ENCODE measurements at places on chromosomes 12 and 14.

GRCh38 chr12:67804168-67804567 is 155.6 kb downstream of the DYRK2 start:
- DNase-seq, result no peak

DNA sequence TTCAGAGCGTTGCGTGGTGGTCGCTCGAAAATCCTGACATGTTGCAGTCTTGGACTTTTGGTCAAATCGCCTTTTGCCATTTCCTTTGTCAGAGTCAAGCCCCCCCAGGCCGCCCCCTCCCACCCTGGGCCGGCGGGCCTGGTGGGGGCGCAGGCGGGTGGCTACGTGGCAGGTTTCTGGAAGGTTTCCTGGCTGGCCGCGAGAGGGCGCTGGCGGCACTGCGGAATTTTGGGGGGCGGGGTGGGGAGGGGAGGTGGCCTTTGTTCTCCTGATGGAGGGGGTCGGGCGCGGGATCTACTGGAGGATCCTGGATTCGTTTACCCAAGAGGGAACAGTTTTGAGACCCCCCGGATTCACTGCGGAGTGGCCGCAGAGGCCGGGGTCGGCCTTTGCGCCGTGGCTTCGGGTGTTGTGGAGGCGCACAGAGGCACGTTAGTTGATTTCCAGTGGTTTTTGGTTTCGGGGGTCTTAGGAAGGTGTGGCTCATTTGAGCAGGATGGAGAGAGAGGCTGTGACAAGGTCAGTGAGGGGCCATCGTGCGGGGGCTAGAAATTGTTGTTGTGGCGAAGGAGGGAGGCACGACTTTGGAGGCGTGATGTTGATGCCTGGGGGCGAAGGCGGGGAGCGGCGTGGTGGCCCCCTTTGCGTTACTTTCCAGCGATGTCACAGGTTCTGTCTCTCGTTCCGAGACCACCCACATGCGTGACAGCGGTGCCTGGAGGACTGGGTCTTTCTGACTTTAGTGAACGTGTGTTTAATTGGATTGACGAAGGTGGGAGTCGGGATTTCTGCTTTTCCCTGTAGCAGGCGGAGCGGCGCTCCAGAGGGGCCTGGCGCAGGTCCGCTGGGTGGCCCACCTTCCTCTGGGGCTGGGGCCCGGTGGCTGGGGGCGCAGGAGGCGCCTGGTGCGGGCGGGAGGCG is 1.4 kb downstream of the MEG3 start:
- DNase-seq, result no peak

DNA sequence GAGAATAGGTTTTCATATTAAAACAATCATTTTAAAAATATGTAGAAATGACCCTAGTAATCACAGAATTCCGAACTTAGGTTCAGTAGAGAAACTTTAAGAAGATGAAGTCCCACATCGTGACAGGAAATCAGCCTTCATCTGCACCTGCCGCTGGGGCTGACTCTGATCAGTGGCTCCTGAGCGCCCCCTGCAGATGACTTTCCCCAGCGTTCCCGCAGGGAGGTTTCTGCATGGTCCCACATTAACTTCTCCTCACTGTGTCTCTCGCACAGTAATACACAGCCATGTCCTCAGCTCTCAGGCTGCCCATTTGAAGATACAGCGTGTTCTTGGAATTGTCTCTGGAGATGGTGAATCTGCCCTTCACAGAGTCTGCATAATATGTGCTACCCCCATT is 1131.1 kb downstream of the TMEM121 start:
- DNase-seq, result no peak

GRCh38 chr14:55190906-55191202 is 531 bp downstream of the DLGAP5 start:
- DNase-seq, result no peak

DNA sequence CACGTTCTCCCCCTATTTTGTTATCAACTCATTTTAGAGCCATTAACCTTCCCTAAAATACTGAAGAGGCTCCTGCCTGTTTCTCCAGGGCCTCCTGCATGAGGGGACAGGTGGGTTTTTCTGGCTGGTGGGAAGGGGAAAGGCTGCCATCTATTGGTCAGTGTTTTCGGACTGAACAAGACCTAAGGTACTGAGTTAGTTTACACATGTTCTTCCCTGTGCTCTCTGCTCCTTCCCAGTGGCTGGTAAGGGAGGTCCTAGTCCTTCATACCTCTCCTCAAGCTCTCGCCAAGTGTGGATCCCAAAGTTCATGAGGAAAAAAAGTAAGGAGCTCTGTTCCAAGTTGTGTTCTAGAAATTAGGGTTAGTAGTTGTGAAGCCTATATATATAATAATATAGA is 357.5 kb downstream of the FSCB start:
- no peak for DNase-seq

DNA sequence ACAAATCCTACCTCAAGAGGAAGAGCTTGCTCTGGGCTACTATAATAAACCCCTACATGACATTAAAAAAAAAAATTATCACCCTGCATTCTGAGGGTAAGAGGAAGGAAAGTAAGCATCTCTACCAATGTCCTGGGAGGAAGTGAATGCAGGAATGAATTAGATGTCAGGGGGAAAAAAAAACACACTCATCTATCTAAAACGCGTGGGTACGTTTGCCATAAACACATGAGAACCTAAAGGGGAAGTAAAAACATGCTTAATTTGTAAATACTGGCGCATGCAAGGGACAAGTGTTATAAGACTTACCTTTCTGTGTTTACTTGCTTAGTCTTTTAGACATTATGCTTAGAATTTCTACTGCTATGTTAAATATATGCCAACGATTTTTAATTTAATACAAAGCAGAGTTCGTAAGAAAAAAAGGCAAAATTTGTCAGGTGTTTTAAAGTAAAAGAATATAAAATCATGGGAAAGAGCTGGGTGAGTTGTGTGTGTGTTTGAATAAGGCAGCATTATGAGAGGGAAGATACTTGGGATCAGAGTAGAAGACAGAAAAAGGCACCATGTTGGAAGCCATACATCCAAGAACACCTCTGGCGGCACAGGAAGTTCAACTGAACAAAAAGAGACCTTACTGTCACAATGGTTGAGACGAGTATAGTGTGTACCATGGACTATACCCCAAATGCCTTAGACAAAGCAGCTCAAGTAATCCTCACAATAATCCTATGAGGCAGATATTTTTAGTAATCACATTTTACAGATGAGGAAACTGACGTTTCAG is 1.5 kb downstream of the TMED8 start:
- no peak for DNase-seq

DNA sequence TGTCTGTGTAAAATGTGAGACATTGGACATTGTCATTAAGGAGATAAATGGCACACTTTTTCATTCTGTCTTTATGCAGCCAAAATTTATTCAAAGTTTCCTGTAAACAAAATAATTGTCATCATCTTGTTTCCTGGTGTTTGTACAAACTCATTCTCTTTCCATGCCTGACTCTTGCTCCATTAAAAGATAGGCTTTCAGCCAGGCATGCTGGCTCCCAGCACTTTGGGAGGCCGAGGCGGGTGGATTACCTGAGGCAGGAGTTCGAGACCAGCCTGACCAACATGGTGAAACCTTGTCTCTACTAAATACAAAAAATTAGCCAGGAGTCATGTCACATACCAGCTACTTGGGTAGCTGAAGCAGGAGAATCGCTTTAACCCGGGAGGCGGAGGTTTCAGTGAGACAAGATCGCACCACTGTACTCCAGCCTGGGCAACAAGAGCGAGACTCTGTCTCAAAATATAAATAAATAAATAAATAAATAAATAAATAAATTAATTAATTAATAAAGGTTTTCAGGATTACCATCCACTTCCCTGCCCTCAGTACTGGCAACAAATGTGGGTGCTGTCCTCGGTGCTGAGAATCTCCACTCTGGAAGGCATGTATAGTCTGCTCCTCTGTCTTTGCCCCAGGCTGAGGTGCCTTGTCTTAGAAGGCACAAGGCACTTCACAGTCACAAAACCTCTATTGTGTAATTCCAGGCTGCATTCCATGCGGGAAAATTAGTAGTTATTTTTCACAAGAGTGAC is 83.2 kb downstream of the PAH start:
- no peak for DNase-seq

- DNase-seq, result peak; percentile 12
These were observed 21.3 kb downstream of the LRRIQ1 start for GRCh38 chr12:85057370-85057963.

DNA sequence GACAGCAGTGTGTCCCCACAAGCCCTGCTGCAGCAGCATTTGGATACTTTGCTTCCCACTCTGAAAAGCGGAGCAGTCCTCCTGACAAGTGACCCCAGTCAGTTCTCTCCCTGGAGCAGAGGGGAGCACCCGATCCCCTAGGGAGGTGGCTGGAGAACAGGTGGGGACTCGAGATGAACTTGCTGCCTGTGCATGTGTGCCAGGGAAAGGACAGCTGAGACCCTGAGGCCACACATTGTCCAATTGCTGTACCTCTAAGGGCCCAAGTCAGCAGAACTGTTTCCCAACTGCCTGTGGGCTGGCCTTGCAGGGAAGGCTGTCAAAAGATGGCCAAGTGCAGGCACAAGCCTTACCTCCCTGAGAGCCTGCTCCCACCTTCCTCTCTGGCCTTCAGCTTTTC is 55.1 kb downstream of the IFT43 start:
- no peak for DNase-seq

- DNase-seq, result no peak
These were observed 153.8 kb upstream of the VASH1 start for GRCh38 chr14:76607510-76607909.

- no peak for DNase-seq
These were observed 26.6 kb downstream of the PXN start for GRCh38 chr12:120238839-120239445.

DNA sequence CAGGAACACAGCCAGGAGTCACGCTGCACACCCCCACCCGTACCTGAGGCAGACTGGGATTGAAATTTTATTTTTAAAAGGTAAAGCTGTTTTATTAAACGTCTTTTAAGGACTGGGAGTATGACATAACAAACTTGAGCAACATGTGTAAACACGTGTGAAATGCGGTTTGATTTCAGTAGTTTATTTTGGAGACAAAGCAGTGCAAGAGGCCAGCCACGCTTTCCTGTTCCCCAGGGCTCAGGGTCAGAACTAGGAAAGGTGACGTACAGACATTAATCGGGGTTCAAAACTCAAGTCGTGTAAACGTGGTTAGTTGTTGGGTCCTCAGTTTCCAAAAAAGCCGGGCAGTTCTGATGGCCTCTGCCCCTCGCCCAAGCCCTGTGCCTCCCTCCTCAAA is 16.7 kb downstream of the CHGA start:
- DNase-seq, result no peak

- DNase-seq, result no peak
These were observed 19.2 kb downstream of the VPS37B start for GRCh38 chr12:122876731-122877130.

DNA sequence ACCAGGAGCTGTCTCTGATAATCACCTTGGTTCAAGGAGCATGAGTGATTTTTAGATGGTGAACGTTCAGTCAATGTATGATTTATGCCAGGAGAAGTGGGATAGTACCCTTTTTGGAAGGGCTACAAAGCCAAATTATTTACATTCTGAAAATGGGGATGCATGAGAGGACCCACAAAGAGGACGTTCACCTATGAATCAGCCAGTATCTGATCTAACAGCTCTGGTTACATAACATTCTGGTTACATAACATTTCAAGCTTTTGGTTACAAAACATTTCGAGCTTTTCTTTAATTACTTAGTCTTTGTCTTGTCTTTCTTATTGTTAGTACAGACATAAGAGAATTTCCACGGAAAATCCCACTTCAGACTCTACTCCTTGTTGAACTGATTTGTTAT is 68.8 kb downstream of the SLCO1A2 start:
- DNase-seq, result no peak

- no peak for DNase-seq
These were observed 83.2 kb downstream of the KNTC1 start for GRCh38 chr12:122610207-122610606.

DNA sequence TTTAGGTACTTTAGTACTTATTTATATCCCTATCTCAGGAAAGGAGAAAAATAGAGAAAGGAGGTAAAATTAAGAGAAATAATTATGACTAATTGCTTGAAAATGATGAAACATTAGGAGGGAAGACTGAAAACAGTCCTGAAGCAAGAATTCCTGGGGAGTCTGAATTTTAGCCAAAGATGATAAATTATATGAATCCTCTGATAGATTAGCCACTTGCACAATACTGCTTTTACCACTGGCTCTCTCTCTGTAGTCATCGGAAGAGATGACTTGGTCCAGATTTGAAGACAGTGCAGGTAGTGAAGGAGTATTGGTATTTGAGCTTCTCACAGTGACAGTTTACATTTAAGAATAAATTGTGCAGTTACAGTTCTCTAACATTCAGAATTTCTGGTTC is 83.8 kb upstream of the CLEC14A start:
- no peak for DNase-seq

DNA sequence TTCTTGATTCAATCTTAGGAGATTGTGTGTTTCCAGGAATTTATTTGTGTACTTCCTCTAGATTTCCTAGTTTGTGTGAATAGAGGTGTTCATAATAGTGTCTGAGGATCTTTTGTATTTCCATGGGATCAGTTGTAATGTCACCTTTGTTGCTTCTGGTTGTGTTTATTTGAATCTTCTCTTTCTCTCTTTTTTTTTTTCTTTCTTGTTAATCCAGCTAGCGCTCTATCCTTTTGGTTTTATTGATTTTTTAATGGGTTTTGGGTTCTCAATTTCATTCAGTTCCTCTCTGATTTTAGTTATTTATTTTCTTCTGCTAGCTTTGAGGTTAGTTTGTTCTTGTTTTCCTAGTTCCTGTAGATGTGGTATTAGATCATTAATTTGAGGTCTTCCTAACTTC is 242.5 kb downstream of the SEC23A start:
- DNase-seq, result no peak

GRCh38 chr12:91104812-91105466 is 6.4 kb downstream of the LUM start:
- DNase-seq, result no peak

GRCh38 chr14:26486922-26487321 is 110.9 kb downstream of the NOVA1 start:
- DNase-seq, result no peak

DNA sequence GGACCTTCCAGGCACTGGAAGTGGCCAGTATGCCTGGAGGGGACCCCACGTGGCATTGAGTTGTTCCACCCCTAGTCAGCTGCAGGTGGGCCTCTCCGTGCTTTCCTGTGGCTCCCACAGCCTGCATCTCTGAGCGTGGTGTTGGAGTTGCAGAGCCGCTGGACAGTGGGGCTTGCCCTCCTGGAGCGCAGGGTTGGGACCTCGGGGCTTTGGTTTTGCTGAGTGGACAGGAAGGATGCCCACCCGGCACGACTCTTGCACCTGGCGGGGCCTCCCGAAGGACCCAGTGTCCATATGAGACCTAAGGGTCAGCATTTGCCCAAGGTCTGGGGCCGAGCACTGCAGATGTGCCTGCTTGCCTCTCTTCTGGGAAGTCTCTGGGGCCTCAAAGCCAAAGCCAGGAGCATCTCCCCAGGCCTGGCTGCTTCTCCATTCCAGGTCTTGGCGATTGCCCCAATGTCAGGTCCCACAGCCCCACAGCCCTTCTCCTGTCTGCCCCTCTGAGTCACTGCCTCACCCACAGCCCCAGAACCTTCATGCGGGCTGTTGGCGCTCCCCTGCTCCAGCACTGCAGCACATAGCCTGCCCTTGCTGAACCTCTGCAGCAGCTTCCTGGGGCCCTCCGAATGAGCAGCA is 1.5 kb downstream of the PACS2 start:
- no peak for DNase-seq

- DNase-seq, result no peak
These were observed 527.2 kb downstream of the NRXN3 start for GRCh38 chr14:78697341-78697740.

All from thyroid gland (tissue), 4 donors.